Right forelimb (tissue), 1 donor: ENCODE measurements at places on chromosomes 13 and 19.

DNA sequence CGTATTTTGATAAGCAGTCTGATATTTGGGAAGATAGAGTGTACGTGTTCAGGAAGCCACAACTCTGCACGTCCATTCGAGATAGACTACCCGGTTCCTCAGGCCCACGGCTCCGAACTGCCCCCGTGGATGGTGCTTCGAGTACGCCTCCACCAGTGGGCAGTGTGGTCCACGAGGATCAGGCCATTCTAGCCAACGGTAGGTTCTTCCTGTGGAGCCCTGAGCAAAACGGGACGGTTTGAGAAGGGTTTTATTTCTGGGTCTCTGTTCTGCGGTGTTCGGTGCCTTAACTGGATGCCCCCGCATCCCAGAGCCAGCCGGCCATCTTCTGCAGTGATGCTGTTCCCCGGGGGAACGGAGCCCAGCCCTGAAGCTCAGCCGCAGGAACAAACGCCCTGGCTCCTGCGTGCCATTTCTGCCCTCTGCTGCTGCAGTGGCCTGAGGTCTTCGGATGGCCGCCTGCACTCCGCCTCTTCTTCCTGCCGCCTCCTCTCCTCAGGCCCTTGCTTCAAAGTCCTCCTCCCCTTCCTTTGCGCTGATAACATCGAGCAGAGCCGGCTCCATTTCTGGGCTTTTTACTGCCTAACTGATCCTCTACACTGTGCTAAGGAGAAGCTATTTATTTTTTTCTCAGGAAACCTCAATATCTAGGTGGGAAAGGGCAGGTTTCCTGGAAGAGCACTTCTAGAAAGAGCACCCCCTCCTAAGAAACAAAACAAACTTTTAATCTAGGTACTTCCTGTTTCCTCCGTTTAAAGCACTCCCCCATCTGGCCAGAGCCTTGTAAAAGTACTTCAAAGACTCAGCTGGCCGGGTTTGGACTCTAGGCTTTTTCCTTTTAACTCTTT, 36.2 kb upstream of the SLC46A3 start:
- no peak for DNase-seq

- no peak for DNase-seq
Observed at GRCh38 chr19:38395381-38396114, 7.1 kb downstream of the SPRED3 start.

DNA sequence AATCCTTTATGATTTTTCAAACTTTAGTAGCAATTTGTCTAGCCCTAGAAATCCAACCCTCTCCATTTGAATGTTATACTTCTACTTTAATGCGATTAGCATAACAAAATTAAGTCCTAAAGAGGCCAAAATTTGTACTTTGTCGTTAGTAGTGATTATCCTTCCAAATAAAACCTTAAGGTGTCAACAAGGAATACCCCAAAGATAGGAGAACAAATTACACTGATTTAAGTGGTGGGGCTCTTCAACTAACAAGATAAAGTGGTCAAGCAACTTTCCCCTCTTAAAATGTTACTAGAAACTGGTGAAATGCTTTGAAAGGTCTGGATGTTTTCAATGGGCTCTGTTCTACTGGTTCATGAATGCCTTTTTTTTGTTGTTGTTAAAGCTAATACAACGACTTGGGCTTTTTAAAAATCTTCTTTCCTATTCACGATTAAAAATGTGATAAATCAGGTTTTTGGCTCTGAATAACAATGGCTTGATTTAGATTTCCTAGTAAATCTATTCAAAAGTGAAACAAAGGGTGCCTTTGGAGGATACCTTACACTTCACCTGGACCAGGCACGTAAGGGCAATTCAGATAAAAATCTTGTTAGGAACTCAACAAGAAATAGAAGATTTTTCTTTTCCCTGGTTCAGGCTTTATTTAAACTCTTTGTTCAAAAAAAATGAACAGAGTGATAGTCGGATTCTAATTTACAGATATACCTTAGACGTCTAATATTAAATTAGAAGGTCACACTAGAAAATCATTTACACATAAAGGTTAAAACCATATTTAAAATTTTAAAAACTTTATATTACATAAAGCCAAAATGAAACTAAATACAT, 3.1 kb downstream of the SOX21 start:
- no peak for DNase-seq

DNA sequence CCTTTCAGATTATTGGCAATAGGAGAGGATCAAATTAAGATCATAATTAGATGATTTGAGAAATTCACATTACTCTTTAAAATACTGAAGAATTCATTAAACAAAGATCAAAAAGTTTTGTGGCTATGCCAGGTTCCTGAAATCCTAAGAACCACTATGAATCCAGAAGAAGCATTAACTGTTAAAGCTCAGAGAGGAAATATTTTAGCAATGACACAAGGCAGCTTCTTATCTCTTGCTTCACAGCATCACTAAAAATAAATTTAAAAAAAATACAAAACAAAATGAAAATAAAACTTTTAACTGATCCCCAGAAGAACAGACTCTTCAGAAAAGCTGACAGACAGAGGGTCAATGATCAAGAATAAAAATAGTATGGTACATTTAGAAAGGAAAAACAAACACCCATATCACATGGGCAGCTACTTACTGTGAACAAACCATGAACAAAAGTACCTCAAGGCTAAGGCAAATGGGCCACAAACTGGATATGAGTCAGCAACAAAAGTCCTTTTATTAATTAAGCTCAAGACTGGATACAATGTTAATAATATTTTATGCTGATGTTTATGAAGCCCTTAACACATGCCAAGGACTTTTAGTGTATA, 19.6 kb downstream of the RNF6 start:
- no peak for DNase-seq

DNA sequence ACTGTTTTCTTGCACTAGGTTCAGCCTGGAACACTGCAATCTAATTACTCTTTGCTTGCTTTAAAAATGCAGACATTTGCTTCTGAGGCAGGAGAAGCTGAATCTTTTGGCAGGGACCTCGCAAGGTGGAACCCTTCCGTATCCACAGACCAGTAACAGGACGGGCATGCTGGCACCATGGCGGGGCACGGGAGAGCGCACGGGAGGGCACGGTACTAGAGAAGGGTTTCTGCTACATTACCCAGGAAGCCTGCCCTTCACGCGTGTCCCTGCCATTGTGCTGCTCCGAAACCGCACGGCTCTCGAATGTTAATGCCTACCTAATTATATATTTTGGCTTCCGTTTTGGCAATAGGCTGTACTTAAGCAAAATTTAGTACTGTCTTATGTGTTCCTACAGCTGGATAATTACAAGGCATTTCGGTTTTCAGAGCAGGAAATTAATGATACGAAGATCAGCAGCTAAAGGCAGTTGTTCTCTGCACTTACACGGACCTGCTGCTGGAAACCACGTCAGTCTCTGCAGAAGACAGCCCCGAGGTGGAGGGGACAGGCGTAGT, 430.4 kb downstream of the IRS2 start:
- DNase-seq = no peak

GRCh38 chr19:51628153-51628939, 1.9 kb downstream of the SIGLEC5 start:
- DNase-seq = no peak

DNA sequence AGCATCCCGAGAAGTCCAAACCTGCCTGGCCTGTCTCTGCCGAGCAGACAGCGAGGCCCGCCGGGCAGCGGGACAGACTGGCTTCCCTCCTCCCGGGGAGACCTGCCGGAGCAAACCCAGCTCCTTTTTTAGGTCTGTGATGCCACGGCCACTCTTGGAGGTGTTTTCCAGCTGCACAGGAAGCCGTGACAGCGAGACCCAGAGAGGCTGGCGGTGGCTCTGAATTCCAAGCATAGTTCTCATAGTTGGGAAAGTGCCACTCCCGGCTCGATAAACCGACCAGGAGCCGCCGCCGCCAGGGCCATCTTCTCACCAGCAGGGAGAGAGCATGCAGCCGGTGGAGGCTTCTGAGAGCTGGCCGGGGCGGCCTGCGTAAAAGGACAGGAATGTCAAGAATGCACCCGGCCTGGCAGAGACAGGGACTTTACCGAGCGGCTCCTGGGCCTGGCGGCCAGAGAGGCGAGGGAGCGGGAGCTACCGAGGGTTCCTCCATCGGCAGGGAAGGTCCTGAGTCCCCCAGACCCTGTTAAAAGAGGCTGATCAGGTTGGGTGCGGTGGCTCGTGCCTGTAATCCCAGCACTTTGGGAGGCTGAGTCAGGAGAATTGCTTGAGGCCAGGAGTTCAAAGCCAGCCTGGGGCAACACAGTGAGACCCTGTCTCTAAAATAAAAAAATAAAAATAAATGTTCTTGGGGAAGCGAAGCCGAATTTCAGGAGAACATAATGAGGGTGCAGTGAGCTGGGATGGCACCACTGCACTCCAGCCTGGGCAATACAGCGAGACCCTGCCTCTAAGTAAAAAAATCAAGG, 64.9 kb downstream of the GADD45B start:
- DNase-seq = peak; percentile 89

GRCh38 chr13:31951215-31951678, 80.3 kb upstream of the FRY start:
- no peak for DNase-seq

DNA sequence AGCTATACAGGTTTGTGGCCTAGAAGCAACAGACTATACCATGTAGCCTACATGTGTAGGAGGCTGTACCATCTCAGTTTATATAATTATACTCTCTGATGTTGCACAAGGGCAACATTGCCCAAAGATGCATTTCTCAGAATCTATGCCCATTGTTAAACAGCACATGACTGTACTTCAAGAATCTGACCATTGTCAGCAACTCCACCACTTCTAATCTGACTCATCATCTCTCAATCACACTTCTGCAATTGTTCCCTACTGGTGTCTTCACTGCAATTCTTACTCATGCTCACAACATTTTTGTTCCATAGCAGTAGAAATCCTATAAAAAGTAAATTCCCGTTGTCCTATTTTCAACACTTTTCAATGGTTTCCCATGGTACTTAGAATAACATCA, 63.9 kb upstream of the ATXN8OS start:
- no peak for DNase-seq

GRCh38 chr19:18113827-18114226, 16.2 kb downstream of the MAST3 start:
- DNase-seq = no peak

GRCh38 chr13:66958611-66959010, 271.5 kb downstream of the PCDH9 start:
- no peak for DNase-seq

DNA sequence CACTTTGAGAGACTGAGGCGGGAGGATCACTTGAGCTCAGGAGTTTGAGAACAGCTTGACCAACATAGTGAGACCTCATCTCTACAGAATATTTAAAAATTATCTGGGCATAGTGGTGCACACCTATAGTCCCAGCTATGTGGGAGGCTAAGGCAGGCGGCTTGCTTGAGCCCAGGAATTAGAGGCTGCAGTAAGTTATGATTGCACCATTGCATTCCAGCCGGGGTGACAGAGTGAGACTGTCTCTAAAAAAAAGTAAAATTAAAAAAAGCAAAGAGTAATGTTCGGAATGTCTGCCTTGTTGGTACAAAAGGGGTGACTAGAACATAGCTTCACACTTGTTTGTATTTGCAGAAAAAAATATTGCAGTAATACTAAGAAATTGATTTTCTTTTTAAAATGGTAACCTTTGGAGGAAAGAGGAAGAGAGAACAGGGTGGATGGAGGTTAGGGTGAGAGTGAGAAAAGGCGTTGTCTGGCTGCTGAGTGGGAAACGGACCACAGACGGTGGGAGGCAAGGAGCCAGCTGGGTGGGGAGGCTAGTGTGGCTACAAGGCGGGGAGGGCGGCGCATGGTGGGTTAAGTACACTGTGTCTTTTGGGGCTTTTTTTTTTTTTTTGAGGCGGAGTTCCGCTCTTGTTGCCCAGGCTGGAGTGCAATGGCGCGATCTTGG, 10.2 kb downstream of the PPP1R14A start:
- DNase-seq = no peak
